ENCODE measurements at places on chromosomes 13 and 19.

DNA sequence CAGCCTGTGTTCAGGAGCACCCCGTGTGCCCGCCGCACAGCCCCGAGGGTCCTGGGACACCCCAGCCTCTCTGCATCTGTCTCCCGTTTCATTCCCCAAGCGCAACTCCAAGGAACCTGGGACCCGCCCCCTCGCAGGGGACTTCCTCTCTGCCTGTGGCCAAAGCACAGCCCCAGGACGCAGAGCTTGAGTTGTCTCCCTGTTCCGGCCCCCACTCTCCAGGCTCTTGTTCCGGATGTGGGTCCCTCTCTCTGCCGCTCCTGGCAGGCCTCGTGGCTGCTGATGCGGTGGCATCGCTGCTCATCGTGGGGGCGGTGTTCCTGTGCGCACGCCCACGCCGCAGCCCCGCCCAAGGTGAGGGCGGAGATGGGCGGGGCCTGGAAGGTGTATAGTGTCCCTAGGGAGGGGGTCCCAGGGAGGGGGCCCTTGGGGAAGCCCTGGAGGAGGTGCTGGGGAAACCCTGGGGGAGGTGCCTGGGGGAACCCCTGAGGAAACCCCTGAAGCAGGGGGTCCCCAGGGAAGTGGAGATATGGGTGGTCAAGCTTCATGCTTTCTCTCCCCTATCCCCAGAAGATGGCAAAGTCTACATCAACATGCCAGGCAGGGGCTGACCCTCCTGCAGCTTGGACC, 1.3 kb downstream of the HCST start:
- DNase-seq, result no peak

DNA sequence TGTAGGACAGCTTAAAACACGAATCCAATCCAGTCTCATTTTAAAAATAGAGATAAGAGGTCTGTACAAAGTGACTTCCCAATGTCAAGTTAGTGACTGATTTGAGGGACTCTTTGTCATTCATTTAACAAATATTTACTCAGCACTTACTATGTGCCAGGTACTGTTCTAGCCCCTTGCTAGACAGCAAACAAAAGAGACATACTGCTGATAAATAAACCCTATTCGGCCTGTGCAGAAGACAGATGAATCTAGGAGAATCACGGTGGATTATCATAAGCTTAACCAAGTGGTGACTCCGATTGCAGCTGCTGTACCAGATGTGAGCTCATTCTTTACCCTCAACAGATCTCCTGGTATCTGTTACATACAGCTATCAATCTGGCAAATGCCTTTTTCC, 6.4 kb upstream of the ELF1 start:
- DNase-seq, result no peak

DNA sequence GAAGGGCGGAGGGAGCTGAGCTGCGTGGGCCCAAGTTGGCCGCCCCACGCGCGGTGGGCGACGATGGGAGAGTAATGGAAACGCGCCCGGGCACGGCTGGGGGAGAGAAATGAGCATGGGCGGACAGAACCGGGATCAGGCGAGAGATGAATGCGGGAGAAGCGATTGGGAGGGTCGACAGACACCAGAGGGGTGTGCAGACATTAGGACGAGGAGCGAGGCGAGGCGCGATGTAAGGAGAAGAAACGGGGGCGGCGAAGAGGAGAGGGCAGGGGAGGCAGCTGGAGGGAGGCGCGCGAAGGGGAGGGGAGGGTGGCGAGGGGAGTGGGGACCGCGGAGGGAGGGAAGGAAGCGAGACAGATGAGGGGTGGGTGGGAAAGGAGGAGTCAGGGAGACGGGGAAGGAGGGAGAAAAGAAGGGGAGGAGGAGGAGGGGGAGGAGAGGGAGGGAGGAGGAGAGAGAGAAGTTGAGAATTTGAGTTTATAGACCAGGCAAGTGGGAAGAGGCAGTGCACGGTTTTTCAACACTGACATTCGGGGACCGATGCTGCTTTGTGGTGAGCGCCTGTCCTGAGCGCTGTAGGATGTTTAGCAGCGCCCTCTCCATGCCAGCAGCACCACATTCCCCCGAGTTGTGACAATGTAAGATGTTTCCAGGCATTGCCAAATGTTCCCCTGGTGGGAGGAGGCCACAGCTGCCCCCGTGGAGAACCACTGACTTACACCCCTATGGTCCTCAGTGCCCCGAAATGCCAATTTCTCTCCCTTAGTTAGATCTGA, at the start of gene SHISA7:
TSS of gene SHISA7 (minus strand) at position 256 of the 779 bp plus-strand sequence. CDS start 437 bp downstream, outside the sequence.
- DNase-seq, result peak; percentile 19

DNA sequence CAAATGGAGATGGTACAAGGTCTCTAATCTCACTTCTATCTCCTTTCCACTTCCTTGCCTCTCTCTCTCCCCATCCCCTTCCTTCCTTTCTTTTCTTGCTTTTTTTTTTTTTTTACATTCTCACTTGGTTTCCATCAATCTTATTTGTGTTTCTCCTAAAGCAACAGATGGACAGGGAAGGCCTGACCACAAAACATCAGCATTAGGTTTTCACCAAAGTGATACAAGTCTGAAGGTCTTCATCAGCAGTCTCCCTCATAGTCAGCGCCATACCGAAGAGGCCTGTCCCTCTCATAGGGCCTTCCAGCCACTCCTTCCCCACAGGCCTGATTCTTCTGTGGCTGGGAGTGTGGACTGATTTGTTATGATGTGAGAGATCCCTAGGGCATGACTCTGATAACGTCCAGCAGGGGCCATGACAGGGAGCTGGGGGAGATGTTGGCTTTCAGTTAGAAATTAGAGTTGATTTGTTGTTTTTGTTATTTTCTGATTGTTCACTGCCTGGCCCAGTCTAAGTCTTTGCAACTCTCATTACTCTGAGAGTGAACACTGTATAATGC, 158.7 kb downstream of the SLC7A1 start:
- no peak for DNase-seq

DNA sequence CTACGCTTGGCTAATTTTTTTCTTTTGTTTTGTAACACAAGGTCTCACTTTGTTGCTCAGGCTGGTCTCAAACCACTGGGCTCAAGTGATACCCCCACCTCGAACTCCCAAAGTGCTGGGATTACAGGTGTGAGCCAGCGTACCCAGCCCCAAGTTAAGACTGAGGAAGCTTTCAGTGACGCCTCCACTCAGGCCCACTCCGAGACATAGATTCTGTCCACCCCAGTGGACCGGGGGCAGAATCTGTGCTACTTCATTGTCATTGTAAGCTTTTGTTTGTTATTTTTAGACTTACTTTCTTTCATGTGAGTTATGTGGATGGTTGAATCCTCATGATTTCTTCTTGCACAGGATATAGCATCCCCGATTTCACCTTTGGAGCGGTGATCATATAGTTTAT, 156.9 kb upstream of the TSHZ3 start:
- no peak for DNase-seq

Data from NCI-H1694 treated with DMSO at 0.1 percent for 48 hours (cell line).